ENCODE measurements at places on chromosomes 5 and 9.

DNA sequence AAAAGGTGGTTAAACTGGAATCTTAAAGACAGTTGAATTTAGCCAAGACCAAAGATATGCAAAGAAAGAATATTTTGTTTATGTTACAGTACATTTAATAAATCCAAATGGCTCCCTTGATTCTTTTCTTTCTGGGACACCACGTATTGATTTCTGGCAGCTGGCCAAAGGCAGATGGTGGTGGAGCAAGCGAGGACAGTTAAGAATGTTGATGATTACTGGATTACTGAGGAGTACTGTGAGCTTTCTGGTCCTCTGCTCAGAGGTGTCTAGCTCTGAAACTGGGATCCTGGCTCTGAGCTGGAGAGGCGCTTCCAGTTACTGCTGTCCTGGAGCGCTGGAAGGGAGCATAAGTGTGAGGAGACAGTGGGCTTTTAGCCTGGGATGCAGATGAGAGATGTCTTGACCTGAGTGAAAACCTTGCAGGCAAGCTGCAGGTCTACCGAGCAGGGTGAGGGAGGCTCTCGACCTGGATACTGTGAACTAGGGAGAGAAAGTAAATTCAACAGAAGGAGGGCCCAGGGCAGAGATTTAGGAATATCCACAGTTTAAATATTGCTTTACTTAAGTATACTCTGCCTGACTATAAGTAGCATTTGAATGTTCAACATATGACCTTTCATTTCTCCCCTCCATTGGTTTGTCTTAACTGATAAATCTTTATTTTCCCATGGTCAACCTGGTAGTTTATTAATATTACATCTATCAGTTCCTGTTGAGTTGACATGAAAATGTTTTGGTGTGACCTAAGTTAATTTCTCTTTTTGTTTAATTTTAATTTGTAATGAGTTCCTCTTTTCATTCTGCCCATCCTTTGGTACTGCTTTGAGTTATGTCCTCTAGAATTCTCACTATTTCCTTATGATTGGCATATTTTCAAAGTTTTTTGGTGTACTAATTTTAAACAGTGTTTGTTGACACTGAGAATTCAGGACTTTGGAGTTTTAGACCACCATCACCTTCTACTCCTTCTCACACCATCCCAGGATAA, 3.7 kb downstream of the SYK start:
- DNase-seq: no peak

GRCh38 chr5:129097498-129098296, 3.1 kb downstream of the ISOC1 start:
- no peak for DNase-seq

DNA sequence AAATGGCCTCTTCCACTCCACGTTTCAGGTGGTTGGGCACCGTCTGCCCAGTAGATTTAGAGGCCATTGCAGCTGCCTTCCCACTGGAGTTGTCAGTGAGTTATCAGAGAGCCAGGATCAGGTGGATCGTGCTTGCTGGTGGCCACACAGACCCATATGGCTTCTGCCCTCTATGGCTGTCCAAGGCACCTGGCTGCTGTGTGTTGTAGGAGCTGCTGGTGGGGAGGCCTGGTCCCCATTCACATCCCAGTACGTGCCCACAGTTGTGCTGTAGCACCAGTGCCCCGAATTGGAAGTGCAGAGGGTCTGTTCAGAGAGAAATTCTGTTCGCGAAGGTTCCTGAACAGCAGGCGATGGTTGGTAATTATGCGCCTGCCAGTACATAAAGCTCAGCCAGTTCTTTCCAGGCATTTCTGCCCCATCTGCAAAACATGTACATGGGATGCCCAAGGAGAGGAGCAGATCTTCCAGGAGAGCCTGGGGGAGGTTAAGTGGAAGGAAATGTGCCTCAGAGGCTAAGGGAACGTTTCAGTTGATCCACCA, 41.1 kb downstream of the UBE2QL1 start:
- no peak for DNase-seq

GRCh38 chr9:18365651-18366050, 108.3 kb upstream of the ADAMTSL1 start:
- DNase-seq: no peak

DNA sequence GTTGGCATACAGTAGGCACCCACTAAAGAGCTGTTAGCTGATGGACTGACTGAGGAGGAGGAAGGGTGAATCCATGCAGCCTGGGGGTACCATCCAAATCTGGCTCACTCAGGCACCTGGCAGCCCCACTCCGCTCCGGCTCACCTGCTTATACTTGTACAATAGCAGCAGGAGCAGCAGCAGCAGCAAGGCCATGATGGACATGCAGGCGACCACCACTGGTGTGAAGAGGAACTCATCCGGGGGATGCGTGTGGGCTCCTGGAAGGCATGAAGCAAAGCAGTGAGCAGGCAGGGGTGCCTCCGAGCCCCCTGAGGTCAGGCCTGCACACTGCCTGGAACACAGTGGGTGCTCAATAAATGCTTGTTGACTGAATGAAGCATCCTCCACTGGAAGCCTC, 18.3 kb downstream of the CSF1R start:
- no peak for DNase-seq
